ELR (cell line): ENCODE measurements at places on chromosomes 1 and 21.
A peak's percentile ranks its signal among the peaks of the same experiment; 100 is the strongest.

- peak; percentile 67 for DNase-seq
Observed at GRCh38 chr1:78839704-78840277, 166.7 kb downstream of the ADGRL4 start.

DNA sequence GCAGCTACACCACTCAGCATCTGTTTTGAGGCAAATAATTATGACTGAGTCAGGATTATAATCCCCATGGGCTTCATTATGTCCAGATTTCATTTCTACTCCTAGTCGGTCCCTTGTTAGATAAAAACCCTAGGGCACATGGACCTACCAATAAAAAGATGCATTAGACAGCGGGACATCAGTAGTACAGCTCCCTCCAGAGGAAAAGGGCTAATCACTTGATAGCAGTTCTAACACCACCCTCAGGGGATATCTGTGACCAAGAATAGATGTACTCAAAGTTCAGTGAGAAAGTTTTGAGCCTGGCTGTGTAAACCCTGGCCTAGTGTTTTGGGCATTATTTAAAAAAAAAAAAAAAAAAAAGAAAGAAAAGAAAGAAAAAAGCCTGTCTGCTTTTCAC, 10.0 kb downstream of the GJA8 start:
- no peak for DNase-seq

GRCh38 chr1:59135761-59136255, 161.1 kb upstream of the FGGY start:
- no peak for DNase-seq

GRCh38 chr1:164576291-164577271, 17.6 kb downstream of the PBX1 start:
- peak; percentile 44 for DNase-seq

DNA sequence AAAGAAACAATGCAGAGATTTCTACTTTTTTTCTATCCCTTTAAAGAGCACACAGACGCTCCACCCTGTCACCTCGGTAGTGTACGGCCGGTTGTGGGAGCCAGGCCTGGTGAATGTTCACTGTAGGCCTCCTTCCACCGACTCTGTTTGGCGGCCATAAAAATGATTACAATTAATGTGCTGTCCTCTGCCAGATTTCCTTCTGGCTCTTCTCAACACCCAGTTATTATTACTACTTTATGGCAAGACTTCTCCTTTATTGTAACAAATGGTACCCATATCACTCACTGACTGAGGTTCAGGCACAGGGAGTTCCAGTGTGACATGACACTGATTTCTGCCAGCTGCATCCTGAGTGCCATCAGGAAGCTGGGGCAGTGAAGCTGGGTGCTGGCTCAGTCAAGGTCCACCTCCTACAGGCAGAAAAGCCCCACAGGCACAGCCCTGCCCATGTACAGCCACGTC, 37.4 kb downstream of the GPR161 start:
- no peak for DNase-seq

- DNase-seq = no peak
Observed at GRCh38 chr1:48005253-48006117, 8.3 kb upstream of the TRABD2B start.

GRCh38 chr1:77089756-77090155, 129.5 kb downstream of the PIGK start:
- DNase-seq = no peak

DNA sequence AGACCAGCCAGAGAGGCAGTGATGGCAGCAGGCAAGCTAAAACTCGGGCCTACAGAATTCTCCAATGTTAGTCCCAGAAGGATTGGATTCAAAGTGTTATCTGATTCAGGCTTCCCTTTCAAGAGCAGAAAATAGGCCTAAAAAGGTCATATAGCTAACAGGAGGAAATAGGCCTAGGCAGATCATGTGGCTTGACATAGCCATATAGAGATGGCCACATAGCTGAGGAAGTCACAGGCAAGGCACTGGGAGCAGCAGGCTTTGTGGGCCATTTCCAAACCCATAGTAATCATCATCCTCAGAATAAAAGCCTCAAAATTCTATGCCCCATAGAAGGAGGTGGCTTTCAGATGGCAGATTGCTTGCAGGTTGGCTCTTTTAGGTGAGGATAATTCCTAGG, 29.0 kb upstream of the LMO4 start:
- no peak for DNase-seq

DNA sequence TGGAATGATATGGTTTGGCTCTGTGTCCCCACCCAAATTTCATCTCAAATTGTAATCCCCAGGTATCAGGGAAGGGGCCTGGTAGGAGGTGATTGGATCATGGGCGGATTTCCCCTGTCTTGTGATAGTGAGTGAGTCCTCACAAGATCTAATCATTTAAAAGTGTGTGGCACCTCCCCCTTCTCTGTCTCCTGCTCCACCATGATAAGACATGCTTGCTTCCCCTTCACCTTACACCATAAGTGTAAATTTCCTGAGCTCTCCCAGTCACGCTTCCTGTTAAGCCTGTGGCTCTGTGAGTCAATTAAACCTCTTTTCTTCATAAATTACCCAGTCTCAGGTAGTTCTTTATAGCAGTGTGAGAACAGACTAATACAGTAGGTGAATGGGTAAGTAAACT, 109.3 kb downstream of the DMRTB1 start:
- no peak for DNase-seq

DNA sequence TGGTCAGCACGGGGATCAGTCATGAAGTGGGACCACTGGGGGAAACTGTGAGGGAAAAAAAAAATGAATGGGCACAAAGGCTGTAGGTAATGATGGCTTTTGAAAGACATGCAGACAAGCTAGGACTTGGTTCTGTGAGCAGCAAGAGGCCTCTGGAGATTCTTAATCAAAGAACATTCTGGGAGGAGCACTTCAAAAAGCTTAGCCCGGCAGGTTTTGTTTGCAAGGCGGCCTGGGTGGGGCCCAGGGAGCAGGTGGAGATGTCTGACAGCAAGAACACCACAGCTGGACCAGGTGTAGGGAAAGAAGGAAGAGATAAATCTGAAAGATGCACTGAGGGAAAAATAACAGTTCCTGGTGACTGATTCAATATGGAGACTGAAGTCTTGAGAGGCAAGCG, 6.0 kb downstream of the TEX35 start:
- DNase-seq = no peak

GRCh38 chr1:225897595-225898514, 8.9 kb upstream of the LEFTY1 start:
- no peak for DNase-seq

GRCh38 chr1:206794294-206794908, 22.1 kb upstream of the IL10 start:
- no peak for DNase-seq

- DNase-seq = no peak
Observed at GRCh38 chr1:44826375-44827196, 16.5 kb downstream of the PTCH2 start.

- DNase-seq = no peak
Observed at GRCh38 chr1:224751624-224752311, 135.7 kb downstream of the CNIH3 start.

GRCh38 chr1:231279683-231280082, 38.7 kb downstream of the GNPAT start:
- DNase-seq = no peak

DNA sequence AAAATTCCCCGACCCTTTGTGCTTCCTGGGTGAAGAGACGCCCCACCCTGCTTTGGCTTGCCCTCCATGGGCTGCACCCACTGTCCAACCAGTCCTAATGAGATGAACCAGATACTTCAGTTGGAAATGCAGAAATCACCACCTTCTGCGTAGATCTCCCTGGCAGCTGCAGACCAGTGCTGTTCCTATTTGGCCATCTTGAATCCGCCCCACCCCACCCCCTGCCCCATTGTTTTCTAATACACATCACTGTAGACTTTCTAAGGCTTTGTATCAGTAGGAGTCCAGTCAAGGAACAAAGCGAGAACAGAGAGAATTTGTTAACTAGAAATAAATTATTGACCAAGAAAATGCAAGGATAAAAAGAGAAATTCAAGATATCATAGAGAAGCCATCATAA, 178.2 kb downstream of the KCNK2 start:
- no peak for DNase-seq

- no peak for DNase-seq
Observed at GRCh38 chr1:206710460-206710823, 25.7 kb downstream of the MAPKAPK2 start.

DNA sequence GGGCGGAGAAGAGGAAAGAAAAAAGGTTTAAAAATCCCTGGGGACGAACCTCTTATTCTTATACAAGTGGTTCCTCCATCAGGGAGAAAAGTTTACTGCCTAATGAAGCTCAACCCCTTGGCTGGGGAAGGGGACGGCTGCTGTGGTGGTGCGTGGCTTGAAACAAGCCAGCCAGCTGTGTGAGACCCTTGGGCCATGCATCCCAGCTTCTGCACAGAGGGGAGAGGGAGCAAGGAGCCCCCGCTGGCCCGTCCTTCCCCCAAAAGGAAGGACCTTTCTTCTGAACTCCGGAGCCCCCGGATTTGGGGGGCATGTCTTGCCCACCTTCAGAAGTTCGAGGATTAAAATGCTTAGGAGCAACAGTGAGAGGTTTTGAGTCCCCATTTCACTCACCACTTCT, 67.3 kb downstream of the STUM start:
- DNase-seq = no peak

- DNase-seq = peak; percentile 99
Observed at GRCh38 chr1:35268282-35269200, at the start of gene ZMYM4. TSS of gene ZMYM4 (plus strand) at chr1:35268709. CDS start at chr1:35269047, 338 bp downstream.

GRCh38 chr1:215794156-215794555, 227.1 kb downstream of the KCTD3 start:
- no peak for DNase-seq

DNA sequence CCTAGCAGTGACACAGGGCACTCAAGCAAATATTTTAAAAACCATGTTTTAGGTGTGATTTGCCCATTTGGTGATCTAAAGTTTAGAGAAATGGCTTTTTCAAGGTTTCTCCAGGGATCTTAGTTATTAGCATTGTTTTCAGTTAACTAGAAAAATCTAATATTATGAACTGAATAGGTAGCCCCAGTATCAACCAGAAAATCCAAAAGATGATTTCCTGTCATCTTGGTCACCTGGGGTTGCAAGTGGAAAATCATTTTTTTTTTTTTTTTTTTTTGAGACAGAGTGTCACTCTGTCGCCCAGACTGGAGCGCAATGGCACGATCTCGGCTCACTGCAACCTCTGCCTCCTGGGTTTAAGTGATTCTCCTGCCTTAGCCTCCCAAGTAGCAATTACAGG, 106.6 kb upstream of the FMN2 start:
- no peak for DNase-seq

DNA sequence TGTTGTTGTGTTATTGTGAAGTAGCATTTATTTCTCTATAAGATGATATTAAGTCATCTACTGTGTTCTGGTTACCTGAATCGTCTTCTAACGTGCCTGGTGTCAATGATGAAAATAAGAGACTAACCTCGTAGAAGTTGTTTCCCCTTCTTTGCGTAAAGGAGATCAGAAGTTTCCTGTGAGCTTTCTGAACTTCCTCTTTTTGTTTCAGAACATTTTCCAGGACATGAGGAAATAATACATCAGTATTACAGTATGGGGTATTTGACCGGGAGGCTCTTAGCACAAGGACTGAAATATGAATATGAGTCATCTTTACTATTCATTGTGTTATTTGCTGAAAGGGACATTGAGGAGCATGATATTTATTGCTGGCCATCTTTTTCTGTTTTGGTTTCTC, 1.3 kb downstream of the ST6GALNAC3 start:
- DNase-seq = peak; percentile 38

- DNase-seq = peak; percentile 3
Observed at GRCh38 chr1:214694769-214695168, 91.8 kb downstream of the CENPF start.

- DNase-seq = peak; percentile 35
Observed at GRCh38 chr1:3483801-3484444, 29.5 kb downstream of the ARHGEF16 start.

DNA sequence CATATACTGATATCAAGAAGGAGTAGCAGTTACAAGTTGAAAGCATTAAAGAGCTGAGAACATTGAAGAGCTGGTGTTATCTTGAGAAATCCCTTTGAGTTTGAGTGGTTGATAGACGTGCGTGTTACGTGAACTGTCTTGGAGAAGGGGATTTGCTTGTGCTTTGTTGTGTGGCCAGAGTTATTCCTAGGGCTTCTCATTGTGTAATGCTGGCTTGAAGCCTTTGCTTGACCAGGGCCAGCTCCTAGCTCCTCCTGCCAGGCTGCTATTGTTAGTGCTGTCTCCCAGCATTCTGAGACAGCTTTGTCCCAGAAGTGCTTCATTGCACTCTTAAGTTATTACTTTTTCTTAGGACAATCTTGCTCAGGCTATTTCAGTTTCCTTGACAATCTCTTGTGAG, 116.2 kb upstream of the KCNK2 start:
- no peak for DNase-seq
